ENCODE measurements at places on chromosomes 16 and 17.

GRCh38 chr16:85940214-85940613, 41.3 kb downstream of the IRF8 start:
- DNase-seq, result no peak

DNA sequence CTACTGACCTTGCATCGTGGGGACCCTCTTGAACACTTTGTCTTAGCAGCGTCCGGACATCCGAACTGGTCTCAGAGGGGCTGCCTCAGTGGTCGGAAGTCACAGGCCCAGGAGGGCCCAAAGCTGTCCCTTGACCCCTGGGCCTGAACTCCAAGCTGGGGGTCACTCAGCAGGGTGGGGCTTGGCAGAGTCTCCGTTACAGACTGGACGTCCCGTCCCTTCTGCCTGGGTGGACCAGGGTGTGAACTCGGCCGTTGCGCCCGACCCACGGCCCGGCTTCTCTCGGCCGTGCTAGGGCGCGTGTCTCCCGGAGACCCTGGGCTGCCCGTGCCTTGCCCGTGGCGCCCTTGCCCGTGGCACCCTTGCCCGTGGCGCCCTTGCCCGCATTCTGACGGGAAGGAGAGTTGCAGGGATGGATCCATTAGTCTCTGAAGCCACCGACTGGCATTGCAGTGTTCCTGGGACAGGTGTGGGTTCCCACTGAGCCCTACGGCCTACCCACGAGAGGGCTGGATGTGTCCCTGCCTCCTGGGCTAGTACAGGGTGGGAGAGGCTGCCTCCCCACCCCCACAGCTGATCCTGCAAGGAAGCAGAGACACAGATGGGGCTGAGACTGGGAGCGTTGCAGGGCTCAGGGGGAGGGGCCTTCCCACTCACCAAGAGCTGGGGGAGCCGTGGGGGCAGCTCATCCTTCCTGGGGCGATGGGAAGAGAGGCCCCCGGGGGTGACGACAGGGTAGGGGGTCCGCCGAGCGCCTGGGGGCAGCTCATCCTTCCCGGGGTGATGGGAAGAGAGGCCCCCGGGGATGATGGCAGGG, 4.9 kb downstream of the CACNA1H start:
- DNase-seq, result no peak

DNA sequence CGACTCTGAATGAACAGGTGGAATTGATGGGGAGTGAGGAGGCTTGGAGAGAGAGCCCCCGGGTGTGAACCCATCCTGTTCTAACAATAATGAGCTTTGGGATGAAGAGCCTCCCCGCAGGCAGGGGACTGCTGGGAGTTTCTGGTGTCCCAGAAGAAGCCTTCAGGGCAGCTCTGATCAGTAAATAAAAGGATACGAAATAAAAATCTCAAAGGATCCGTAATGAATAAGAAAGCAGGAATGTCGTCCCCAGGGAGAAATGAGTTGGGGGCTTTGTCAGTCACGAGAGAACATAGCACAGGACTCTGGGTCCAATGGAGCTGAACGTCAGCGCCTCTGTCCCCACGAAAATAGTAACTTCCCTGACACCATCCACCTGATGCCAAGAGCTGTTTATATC, 113.4 kb downstream of the PITPNC1 start:
- no peak for DNase-seq

DNA sequence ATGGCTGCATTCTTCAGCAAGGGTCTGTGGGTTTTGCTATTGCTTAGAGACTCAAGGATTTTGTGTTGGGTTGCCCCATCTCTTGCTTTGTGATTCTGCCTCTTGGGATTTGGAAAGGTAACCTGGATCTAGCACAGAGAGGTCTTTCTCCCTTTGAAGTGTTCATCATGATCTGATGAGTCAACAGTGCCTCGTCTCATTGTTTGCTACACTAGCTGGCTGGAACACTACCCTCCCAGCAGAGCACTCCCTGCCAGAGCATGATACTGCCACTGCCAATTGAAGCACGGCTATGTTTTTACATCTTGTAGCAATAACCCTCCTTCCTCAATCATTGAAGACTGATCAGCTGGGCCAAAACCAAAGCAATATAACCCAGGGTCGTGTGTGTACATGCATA, 361.0 kb downstream of the CDH13 start:
- no peak for DNase-seq

DNA sequence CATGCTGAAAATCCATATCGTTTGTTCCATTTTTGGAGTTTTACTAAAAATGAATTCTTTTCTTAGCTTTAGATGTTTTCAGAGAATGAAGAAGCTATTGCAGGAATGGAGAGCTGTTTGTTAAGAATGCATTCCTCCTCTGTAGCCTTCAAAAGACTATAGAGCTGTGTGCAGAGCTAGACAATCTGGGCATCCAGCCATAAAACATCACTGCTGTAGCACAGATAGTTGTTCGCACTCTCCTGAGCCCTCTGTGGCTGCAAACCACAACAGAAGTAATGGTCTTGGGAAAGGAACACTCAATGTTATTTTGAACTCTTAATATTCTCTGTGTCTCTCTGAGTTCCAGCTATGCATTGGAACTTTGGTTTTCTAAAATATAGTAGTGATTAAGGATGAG, 4.9 kb downstream of the TNRC6C start:
- no peak for DNase-seq

DNA sequence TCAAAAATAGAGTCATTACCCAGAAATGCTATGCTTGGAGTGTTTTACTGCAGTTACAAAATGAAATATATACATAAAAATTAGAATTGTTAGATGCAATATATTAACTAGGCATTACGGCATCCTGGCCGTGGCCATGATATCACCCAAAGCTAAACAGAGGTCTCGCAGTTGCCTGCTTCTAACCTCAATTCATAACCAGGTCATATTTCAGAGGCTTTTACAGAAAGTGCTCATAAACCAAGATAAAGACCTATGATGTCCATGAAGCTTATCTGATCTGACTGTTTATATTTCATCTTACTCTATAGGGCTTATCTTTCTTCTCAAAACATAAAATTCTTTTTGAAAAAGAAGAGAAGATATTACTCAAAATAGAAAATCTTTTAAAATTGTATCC, 664.5 kb upstream of the SALL1 start:
- DNase-seq, result no peak

Data from activated CD8-positive, alpha-beta memory T cell treated with anti-CD3 and anti-CD28 coated beads for 48 hours (primary cell).